Effector memory CD4-positive, alpha-beta T cell (primary cell): ENCODE measurements at places on chromosomes 2 and 18.
A peak's percentile ranks its signal among the peaks of the same experiment; 100 is the strongest.

- DNase-seq = no peak
- H3K27me3 ChIP-seq = no peaks in the 10 kb centered on the region
- H3K36me3 ChIP-seq = no peaks in the 10 kb centered on the region
- no peak overlapping the region for H3K4me3 ChIP-seq
Measured at GRCh38 chr2:69390471-69390870, 3.4 kb upstream of the GFPT1 start.

DNA sequence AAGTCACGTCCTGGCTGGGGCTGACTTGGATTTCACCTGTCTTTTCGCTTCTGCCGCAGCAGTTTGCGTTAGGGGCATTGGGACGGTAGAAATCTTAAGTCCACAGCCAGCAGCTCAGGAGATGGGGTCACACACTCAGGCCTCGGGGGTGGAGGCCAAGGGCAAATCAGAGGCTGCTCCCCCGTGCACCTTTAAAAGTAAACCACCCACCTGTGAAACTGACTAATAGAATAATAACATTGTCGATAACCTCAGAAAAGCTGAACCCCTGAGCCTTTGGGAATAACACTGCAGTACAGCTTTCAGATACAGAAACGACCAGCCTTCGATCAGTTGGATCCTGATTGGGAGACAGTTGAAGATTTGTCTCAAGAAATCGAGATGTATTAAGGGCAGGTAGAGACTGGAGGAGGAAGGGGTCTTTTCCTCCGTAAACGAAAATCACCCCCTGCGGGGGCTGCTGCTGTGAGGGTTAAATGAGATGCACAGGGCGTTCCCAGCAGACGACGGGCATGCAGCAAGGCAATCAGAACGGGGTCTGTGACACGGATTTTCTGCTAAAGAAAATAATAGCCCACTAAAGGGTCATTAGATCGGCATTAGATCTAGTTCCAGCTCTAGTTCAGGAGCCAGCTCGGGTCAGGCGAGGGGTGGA, 16.4 kb upstream of the NFATC1 start:
- no peak for DNase-seq
- H3K4me3 ChIP-seq = no peak overlapping the region
- H3K27ac ChIP-seq = peak overlapping the region; percentile 31
- H3K36me3 ChIP-seq = peaks cover 29% of the 10 kb centered on the region
- no peaks in the 10 kb centered on the region for H3K27me3 ChIP-seq

GRCh38 chr18:52903857-52904256, 563.9 kb downstream of the DCC start:
- no peak overlapping the region for H3K4me3 ChIP-seq
- no peak overlapping the region for H3K27ac ChIP-seq
- H3K36me3 ChIP-seq = no peaks in the 10 kb centered on the region
- DNase-seq = no peak
- H3K4me1 ChIP-seq = no peaks in the 10 kb centered on the region

- H3K27ac ChIP-seq = peak overlapping the region; percentile 86
- H3K36me3 ChIP-seq = no peaks in the 10 kb centered on the region
- no peak for DNase-seq
- peak overlapping the region; percentile 64 for H3K4me3 ChIP-seq
- H3K4me1 ChIP-seq = peaks cover 36% of the 10 kb centered on the region
- H3K27me3 ChIP-seq = no peaks in the 10 kb centered on the region
Measured at GRCh38 chr2:10329580-10329879, 26.8 kb downstream of the HPCAL1 start.

DNA sequence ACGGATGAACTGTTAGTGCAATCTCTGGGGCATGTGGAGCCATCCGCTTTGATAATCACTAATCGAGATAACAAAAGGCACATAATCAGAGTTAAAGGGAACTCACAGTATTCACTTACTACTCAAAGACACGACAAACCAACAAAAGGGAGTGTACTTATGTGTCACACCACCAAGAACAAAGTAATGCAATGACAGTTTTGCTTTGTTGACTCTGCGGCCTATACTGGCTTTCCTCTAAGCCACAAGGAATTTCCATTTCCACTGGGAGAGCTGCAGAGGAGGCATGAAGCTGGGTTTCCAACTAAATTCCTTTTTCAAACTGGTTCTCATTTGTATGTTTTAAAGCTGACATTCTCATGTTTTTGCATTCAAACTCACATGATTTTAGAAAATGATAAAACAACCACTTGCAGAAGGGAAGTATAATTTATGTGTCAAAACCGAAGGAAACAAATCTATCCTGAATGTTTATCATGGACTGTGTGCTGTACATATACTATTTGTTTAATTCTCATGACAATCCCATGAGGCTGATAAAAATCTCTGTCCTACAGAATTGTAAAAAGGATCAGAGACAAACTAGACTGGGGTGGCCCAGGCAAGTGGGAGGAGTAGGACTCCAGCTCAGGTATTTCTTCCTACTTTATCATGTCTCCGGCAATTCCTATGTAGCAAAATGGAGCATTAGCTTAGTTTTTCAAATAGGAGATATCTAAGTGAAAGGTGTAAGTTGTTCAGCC, 149.6 kb upstream of the SMAD7 start:
- H3K4me3 ChIP-seq = no peak overlapping the region
- DNase-seq = no peak
- H3K27me3 ChIP-seq = no peaks in the 10 kb centered on the region
- H3K27ac ChIP-seq = no peak overlapping the region
- H3K36me3 ChIP-seq = peaks cover 6% of the 10 kb centered on the region

DNA sequence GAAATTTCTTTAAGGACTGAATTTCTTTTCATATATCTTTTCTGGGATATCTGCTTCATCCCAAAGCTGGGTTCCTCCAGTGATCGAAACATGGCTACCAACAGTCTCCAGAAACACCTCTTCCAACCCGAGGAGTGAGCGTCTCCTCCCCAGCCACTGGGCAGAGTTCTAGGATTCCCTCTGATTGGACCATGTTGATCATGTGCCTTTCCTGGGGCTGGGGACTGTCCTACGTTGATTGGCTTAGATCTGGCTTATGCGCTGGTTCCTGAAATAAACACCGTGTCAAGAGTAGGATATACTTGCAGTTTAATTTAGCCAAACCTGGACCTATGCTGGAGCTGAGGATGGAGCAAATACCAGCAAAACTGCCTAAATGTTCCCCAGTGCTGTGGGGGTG, 55.5 kb upstream of the SLC16A14 start:
- H3K27ac ChIP-seq = no peak overlapping the region
- H3K4me3 ChIP-seq = no peak overlapping the region

GRCh38 chr2:120805011-120805410, 69.3 kb downstream of the GLI2 start:
- H3K4me3 ChIP-seq = no peak overlapping the region
- H3K36me3 ChIP-seq = no peaks in the 10 kb centered on the region
- H3K27ac ChIP-seq = no peak overlapping the region

DNA sequence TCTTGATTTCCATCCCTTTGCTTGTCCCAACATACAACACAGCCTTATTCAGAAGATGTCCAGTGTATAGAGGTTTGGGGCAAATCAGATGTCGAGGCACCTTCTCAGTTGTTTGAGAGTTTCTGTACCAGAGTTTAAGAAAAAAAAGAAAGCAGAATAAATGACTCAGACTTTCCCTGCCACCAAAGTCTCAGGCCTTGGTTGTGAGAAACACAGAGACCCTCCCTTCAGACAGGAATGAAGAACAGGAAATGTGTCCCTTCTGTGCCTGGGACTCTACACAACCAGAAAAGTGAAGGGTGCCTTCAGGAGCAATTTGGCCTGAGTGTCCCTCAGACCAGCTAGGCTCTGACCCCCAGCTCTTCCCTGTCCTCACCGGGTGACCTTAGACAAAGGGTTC, 37.3 kb upstream of the REL start:
- no peak overlapping the region for H3K27ac ChIP-seq
- H3K4me3 ChIP-seq = no peak overlapping the region
- H3K36me3 ChIP-seq = no peaks in the 10 kb centered on the region
- no peak for DNase-seq

- no peaks in the 10 kb centered on the region for H3K27me3 ChIP-seq
- no peaks in the 10 kb centered on the region for H3K36me3 ChIP-seq
- peaks cover 21% of the 10 kb centered on the region for H3K4me1 ChIP-seq
- peak overlapping the region; percentile 31 for H3K27ac ChIP-seq
Measured at GRCh38 chr2:96241227-96241626, 24.6 kb downstream of the TMEM127 start.

DNA sequence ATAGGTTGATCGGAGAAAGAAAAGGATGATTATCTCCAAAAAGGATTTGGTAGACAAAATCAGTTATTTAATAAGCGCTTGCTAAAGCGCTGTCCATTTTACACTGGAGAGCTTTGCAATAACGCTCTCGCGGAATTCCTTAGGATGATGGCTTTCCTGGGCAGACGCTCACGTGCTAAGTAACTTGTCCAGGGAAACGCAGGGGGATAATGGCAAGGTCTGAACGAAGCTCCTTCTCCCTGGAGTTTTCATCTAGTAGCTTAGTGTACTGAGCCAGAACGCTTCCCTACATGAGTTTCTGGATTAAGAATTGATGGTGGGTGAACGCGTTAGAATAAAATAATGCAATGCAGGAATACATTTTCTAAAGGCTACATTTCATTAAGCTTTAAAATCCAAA, 739.5 kb upstream of the SALL3 start:
- no peak for DNase-seq
- no peaks in the 10 kb centered on the region for H3K36me3 ChIP-seq
- H3K4me3 ChIP-seq = no peak overlapping the region
- no peaks in the 10 kb centered on the region for H3K27me3 ChIP-seq
- no peaks in the 10 kb centered on the region for H3K4me1 ChIP-seq

GRCh38 chr2:225889452-225889851, 489.9 kb downstream of the NYAP2 start:
- no peak overlapping the region for H3K4me3 ChIP-seq
- no peaks in the 10 kb centered on the region for H3K4me1 ChIP-seq
- no peak for DNase-seq
- H3K27ac ChIP-seq = no peak overlapping the region
- H3K27me3 ChIP-seq = no peaks in the 10 kb centered on the region

GRCh38 chr2:177548636-177549035, 156.1 kb downstream of the AGPS start:
- no peaks in the 10 kb centered on the region for H3K36me3 ChIP-seq
- H3K4me1 ChIP-seq = peaks cover 4% of the 10 kb centered on the region
- H3K27ac ChIP-seq = no peak overlapping the region
- no peak overlapping the region for H3K4me3 ChIP-seq

- H3K27ac ChIP-seq = no peak overlapping the region
- DNase-seq = no peak
- no peaks in the 10 kb centered on the region for H3K36me3 ChIP-seq
- no peak overlapping the region for H3K4me3 ChIP-seq
- H3K27me3 ChIP-seq = no peaks in the 10 kb centered on the region
Measured at GRCh38 chr18:52888014-52888413, 548.0 kb downstream of the DCC start.

GRCh38 chr2:11657646-11658045, 12.3 kb downstream of the NTSR2 start:
- H3K36me3 ChIP-seq = no peaks in the 10 kb centered on the region
- no peaks in the 10 kb centered on the region for H3K27me3 ChIP-seq
- H3K4me3 ChIP-seq = no peak overlapping the region
- no peak overlapping the region for H3K27ac ChIP-seq

DNA sequence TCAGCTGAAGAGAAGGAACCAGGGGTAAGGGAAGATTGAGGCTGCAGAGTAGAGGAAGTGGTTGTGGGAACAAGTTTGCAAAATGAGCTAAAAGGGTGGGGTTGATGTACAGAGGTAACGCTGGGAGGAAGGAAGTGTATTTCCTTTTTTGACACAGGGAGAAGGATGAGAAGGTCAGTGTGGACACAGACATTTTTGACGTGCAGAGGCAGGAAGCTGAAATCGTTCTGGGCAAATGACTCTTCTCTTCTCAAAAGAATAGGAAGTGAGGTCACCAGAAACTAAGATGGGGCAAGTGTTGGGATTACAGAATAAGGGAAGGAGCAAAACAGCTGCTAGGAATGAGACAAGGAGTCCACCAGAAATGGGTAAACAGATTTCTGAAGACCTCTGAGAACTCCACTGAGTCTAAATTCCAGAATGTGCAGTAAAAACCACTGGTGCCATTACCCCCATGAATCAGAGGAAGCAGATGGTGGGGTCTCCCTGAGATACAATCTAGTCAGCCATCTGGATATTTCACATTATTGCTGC, 20.0 kb upstream of the RNF149 start:
- peak overlapping the region; percentile 42 for H3K27ac ChIP-seq
- no peak overlapping the region for H3K4me3 ChIP-seq
- H3K4me1 ChIP-seq = peaks cover 36% of the 10 kb centered on the region
- peak; percentile 20 for DNase-seq

DNA sequence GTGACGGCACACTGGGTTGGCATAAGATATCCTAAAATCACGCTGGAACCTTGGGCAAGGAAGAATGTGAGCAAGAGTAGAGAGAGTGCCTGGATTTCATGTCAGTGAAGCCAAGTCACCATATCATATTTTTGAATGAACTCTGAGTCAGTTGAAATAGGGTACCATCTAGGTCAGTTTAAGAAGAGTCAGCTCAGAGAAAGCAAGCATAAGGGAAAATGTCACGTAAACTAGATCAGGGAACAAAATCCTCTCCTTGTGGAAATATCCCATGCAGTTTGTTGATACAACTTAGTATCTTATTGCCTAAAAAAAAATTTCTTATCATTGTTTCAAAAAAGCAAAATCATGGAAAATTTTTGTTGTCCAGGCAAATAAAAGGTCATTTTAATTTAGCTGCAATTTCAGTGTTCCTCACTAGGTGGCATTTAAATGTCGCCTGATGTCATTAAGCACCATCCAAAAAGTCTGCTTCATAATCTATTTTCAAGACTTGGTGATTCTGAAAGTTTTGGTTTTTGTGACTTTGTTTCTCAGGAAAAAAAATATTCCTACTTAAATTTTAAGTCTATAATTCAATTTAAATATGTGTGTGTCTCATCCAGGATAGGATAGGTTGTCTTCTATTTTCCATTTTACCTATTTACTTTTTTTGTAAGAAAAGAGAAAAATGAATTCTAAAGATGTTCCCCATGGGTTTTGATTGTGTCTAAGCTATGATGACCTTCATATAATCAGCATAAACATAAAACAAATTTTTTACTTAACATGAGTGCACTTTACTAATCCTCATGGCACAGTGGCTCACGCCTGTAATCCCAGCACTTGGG, 19.6 kb downstream of the RSAD2 start:
- no peak overlapping the region for H3K4me3 ChIP-seq
- no peaks in the 10 kb centered on the region for H3K27me3 ChIP-seq
- no peaks in the 10 kb centered on the region for H3K4me1 ChIP-seq
- H3K36me3 ChIP-seq = no peaks in the 10 kb centered on the region

DNA sequence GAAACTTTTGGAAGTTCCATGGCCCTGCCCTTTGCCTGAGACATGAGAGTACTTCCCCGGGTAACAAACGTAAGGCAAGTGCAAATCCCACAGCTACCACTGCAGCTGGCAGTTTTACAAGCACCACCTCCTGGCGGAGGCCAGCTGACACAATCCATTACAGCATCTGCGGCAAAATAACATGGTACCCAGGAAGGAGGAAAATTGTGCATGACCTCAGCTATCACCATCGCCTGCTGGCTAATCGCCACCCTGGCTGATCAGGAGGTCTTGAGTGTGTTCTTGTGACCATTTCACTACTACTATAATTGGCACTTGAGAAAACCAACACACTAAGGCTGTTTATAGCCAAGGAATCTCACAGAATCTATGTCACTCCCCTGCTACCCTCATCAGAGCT, 71.7 kb upstream of the SERPINE2 start:
- H3K4me1 ChIP-seq = no peaks in the 10 kb centered on the region
- H3K27ac ChIP-seq = no peak overlapping the region
- DNase-seq = no peak
- no peaks in the 10 kb centered on the region for H3K27me3 ChIP-seq
- no peaks in the 10 kb centered on the region for H3K36me3 ChIP-seq

GRCh38 chr2:113834051-113834730, 55.7 kb upstream of the ACTR3 start:
- H3K4me3 ChIP-seq = no peak overlapping the region
- no peak for DNase-seq
- H3K36me3 ChIP-seq = no peaks in the 10 kb centered on the region
- H3K27ac ChIP-seq = no peak overlapping the region
